ENCODE measurements at places on chromosomes 6 and 20.

- DNase-seq, result no peak
Observed at GRCh38 chr6:32149932-32150870, 1.5 kb downstream of the PRRT1 start.

DNA sequence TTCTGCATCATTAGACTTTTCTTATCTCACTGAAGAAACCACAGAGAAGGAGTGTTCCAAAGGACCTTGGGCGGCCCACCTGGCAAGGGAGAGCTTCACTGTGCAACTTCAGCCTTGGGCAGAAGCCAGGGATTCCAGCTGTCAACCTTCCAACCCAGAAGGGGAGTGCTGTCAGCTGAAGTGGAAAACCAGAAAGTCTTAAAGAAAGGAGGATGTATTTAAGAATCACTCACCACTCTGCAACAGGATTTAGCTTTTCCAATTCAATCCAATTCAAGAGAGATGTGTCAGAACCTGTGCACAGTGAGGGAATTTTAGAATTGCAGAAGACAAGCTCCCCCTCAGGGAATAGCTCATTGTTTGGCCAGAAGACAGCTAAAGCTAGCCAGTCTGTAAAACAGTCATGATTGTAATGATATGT lies 553.7 kb downstream of the CD83 start:
- DNase-seq, result no peak

DNA sequence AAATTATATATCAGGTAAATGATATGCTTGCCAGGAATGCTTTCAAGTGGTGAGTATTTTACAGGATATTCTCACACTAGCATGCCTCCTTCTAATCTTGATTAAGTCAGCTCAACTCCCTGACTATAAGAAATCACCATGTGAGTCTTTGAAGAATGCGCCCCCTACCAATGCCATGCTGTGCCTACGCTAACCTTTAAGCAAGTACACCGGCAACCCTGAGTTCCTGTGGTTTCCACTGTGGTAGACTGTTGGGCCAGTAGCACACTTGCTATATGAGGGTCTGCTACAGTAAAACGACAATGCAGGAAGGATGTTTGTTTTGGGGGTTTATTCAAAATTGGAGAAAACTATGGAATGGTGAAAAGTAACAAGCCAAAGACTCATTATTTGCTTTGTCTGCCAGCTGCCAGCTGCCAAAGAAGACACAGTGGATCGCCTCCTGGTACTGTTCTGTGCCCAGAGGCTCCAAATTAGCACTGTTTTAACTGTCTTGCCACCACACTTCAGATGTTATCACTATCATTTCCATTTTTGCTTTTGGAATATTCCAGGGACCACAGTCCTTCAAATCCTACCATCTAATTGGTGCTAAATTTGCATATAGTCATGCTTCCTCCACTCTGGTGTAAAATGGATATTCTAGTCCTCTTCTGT lies 333.5 kb downstream of the RNGTT start:
- DNase-seq, result no peak

- no peak for DNase-seq
Observed at GRCh38 chr20:47701612-47702011, 83.7 kb downstream of the SULF2 start.

GRCh38 chr6:157823528-157824370 lies 703 bp downstream of the SNX9 start:
- peak; percentile 66 for DNase-seq

DNA sequence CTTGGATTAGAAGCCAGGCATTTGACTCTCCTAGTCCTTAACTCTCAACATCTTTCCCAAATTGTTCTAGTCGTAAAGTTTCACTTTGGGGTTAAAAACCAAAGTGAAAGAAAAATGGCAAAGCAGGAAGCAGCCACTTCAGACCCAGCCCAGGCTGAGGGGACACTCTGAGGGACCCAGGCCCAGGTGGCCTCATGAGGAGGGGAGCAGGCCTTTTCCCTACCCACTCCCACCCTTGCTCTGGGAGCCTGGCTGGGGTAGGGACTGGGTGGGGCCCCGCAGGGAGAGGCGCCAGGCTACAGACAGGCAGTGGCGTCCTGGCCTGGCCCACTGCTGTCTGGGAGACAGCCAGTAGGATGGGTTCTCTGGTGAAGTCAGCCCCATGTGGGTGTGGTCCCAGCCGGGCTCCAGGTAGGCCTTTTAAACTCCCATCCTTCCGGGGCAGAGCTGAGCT lies 68.7 kb upstream of the MYL9 start:
- DNase-seq, result no peak

GRCh38 chr6:166221636-166222035 lies 54.0 kb upstream of the TBXT start:
- no peak for DNase-seq

GRCh38 chr20:53941680-53942471 lies 128.5 kb downstream of the BCAS1 start:
- no peak for DNase-seq

DNA sequence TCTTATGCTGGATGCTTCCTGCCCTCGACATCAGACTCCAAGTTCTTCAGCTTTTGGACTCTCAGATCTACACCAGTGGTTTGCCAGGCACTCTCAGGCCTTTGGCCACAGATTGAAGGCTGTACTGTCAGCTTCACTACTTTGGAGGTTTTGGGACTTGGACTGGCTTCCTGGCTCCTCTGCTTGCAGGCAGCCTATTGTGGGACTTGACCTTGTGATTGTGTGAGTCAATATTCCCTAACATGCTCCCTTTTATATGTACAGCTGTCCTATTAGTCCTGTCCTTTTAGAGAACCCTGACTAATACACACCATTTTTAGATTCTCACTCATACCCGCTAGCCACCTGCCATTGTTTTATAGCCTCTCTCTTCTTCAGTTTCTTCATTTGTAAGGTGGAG lies 382.1 kb upstream of the TSHZ2 start:
- DNase-seq, result no peak

DNA sequence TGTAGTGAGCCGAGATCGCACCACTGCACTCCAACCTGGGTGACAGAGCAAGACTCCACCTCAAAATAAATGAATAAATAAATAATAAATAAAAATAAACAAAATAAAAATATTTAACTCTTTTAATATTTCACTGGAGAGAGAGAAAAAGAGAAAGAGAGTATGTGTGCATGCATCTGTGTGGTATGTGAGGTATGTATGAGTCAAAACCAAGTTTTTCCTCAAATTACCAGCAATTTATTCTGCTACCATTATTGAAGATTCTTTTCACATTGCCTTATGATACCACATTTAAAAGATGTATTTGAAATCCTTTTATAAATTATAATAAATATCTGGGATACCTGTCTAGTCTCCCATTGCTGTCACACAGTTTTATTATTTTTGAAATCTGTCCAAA lies 122.1 kb downstream of the CD164 start:
- no peak for DNase-seq

GRCh38 chr6:89045576-89045975 lies 35.0 kb upstream of the PNRC1 start:
- no peak for DNase-seq

DNA sequence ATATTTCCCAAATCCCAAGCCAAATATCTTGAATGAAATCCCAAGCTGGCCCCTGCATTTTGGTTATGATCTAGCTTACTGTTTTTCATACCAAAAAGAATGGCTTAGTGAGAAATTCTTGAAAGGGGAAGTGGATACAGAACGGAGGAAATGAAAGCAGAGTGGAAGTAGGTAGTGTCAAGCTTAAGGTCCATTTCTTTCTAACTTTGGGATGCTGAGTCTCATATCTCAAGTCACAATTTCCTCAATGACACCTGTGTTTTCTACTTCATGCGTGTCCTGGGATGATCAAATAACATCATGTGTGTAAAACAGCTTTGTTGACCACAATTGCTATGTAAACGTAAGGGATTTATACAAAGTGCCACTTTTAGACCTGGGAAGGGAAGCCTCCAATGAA lies 238.8 kb upstream of the SLC35B3 start:
- DNase-seq, result no peak

DNA sequence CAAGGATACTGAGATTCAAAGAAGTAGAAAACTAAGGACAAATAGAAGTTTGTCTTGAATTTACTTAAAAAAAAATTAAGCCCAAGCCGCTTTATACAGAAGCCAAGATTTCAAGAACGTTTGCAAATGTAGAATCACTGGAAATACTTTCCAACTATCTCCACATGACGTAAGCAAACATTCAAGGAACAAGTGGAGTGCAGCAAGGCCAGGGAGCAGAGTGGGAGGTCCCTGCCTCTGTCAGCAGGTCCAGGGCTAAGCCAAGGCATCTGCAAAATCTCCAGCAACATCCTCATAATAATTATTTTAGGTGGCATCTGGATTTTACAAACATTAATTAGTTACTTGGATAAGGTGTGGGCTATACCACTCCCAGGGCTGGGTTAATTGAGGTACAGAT lies 60.1 kb upstream of the AKIRIN2 start:
- DNase-seq, result no peak

DNA sequence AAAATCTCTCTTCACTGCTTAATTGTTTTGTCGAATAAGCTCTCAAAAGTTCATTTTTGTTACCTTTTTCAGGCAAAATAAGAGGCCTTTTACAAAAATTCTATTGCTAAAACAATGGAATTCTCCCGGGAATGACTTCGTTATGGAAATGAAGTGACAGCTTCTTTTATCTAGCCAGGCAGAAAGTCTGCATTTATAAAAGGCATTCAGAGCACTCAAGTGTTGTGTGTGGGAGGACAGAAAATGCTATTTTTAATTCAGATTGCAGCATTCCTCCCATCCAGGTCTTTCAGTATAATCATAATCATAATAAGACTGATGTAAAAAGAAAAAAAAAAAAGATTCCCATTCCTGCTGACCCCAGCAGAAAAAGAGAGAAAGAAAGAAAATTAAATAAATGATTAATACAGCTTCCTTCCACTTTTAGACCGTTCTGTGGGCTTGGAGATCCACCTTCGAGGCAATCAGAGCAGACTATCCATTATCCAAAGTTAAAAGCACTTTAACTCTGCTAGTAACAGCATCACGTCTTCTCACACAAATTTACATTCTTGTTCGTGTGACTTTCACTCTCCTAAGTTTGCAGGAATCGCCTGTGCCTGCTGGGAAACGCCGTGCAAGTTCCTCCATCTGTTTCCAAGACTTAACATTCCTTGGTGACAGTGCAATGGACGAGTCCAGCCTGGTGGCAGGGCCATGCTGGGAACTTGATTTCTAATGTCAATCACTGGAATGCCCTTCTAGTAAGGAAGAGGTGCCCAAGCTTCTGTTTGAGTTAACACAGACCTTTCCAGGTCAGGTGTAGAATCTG lies 258.8 kb downstream of the GMPR start:
- DNase-seq, result no peak

GRCh38 chr6:36119209-36119608 lies 11.1 kb upstream of the MAPK13 start:
- no peak for DNase-seq

- DNase-seq, result no peak
Observed at GRCh38 chr6:76174722-76175121, 102.3 kb upstream of the IMPG1 start.

DNA sequence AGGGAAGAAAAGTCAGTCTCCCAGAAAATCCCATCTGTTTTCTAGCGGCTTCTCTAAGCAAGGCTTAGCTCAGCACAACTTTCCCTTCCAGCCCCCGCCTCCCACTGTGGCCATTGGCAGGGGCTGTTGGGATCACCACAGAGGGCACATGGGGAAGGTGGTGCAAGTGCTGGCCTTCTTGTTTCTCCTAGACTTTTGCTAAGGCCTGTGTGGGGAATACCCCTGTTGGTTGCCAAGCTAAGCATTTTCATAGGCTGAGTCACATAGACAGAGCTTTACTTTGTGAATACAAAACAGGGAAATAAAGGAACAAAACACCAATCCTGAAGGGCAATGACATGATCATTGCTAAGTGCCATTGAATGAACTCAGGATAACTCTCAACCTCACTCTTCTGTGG lies 32.4 kb upstream of the TIAM2 start:
- DNase-seq, result no peak

DNA sequence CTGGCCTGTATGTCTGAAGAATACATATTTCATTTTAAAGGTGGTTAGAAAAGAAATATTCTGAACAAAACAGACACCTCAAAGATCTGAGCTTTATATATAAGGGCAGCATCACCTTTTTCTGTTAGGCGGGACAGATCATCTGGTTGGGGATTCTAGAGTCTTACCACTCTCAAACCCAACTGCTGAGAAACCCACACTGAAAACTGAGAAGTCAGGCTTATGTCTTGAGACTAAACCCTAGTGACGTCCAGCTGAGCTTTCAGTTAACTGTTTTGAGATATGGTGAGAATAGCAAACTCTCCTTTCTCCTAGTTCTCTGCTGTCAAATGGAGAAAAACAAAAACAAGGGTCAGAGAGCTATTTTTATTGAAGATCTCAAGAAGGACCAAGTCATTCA lies 63.7 kb upstream of the CCN6 start:
- DNase-seq, result no peak

- no peak for DNase-seq
Observed at GRCh38 chr6:35178932-35179832, 34.6 kb upstream of the SCUBE3 start.

GRCh38 chr6:52712136-52712535 lies 41.2 kb downstream of the TMEM14A start:
- DNase-seq, result no peak

DNA sequence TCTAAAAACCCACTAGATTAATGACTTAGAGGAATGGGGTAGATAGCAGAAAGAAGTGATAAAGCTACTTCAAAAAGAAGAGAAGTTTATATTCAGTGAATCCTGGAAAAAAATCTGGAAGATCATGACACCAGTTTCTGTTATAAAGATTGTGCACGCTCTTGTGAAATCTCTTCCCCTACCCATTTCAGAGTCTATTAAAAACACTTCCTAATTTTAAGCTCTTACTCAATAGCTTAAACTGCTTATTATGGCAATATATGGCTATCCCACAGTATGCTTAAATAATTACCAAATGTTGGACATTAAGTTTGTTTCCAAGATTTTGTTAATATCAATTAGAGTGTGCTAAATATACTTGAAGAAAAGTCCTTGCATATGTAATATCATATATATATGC lies 585.3 kb upstream of the MAN1A1 start:
- DNase-seq, result no peak

- no peak for DNase-seq
Observed at GRCh38 chr6:45727228-45727627, 288.4 kb downstream of the CLIC5 start.

- no peak for DNase-seq
Observed at GRCh38 chr6:20335872-20336271, 65.8 kb upstream of the E2F3 start.

GRCh38 chr20:62020935-62021701 lies 44.6 kb downstream of the TAF4 start:
- DNase-seq, result no peak

- no peak for DNase-seq
Observed at GRCh38 chr20:46735436-46735835, 26.0 kb downstream of the SLC2A10 start.

DNA sequence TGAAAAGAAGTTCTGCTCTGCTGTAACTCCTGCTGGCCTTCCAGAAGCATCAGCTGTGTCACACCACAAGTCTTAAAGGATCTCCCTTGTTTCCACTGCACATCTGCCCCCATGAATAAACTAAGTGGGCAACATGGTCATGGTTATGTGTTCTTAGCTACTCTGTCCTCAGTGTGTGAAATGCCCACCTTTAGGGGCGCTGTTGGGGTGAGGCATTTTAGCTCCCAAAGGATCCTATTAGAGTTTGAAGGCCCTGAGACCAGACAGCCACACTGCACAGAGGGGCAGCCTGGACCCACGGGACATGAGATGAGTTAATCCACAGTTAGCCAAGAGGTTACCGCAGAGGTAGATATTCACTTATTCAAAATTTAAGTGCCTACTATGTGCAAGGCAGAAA lies 294.3 kb upstream of the QKI start:
- DNase-seq, result no peak

GRCh38 chr20:8667306-8667705 lies 401.6 kb upstream of the PLCB4 start:
- DNase-seq, result no peak
